ENCODE measurements at places on chromosomes 2 and 18.

DNA sequence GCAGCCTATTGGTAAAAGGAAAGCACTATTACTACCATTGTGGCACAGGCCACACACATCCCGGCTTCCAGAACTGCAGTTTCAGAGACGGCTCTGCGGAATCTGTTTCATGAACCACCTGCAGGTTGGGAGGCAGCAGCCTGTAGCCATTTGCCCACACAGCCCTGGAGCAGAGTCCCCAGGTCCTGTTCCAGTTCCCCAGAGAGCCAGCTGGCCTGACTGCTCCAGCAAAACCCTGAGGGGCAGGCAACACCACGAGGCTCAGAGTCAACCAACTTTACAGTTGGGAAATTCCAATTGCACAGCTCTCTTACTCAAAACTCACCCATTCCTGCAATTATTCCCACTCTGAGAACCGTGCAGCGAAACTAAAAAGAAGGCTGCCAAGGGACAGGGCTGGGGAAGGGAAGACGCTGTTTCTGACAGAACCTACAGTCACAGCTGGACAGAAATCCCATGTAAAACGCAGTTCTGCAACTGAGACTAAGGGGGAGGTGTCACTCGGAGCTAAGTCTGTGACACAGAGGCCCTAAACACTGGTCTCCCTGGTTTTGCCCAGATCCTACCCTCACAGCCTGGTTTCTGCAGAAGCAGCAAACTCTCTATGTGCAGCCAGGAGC is 219.4 kb downstream of the TMEM163 start:
- DNase-seq = no peak

- DNase-seq = peak; percentile 62
Measured at GRCh38 chr2:40511661-40512213, 59.8 kb upstream of the SLC8A1 start.

DNA sequence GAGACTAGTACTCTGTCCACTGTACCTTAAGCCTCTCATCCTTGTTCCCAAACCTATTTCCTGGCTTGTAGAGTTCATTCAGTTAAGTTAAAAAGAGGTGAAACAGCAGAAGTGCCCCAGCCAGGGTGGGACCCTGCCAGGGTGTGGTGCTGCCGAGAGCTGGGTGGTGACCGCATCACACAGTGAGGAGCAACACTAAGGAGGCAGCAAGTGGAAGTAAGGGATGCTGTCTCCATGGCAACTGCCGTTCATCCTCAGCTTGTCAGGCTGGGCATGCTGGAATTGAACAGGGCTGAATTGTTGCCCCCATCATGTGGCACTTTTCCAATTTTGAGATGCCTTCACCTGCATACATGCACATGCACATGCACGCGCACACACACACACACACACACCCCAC is 77.0 kb downstream of the VSNL1 start:
- no peak for DNase-seq

GRCh38 chr2:178734518-178734917 is 72.7 kb downstream of the TTN start:
- no peak for DNase-seq

- DNase-seq = no peak
Measured at GRCh38 chr2:36277881-36278523, 77.6 kb upstream of the CRIM1 start.

GRCh38 chr2:215320102-215320501 is 8.2 kb downstream of the ATIC start:
- DNase-seq = no peak

GRCh38 chr2:222897898-222898297 is 37.1 kb downstream of the ACSL3 start:
- DNase-seq = no peak

DNA sequence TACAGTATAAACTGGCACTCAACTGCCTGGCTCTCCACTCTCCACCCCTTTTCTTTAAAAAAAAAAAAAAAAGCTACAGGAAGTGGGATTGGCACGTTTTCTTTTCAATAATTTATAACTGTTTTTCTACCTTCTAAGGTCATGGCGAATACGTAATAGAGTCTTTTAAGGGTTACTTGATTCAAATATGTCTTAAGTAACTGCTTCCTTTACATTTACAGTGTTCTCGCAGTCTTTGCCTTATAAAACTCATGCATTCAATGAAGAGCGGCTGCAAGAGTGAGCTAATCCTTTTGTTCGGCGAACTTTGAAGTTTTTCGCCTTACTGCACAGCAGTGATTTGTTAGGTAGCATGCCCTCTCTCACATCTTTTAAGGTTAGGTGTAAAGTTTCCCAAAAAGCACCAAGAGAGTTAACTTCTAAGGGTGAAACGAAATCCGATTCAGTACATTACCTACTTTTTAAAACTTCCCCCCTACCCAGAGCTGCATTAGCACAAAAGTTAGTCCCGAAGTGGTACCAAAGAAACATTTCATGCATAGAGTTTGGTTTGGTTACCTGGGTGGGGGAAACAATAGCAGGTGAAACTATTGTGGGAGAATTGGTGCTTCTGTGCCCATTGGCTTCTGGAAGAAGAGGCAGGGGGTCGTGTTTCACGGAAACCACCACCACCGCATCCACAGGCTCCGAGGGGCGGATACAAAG is 2.0 kb downstream of the KCTD1 start:
- DNase-seq = no peak

DNA sequence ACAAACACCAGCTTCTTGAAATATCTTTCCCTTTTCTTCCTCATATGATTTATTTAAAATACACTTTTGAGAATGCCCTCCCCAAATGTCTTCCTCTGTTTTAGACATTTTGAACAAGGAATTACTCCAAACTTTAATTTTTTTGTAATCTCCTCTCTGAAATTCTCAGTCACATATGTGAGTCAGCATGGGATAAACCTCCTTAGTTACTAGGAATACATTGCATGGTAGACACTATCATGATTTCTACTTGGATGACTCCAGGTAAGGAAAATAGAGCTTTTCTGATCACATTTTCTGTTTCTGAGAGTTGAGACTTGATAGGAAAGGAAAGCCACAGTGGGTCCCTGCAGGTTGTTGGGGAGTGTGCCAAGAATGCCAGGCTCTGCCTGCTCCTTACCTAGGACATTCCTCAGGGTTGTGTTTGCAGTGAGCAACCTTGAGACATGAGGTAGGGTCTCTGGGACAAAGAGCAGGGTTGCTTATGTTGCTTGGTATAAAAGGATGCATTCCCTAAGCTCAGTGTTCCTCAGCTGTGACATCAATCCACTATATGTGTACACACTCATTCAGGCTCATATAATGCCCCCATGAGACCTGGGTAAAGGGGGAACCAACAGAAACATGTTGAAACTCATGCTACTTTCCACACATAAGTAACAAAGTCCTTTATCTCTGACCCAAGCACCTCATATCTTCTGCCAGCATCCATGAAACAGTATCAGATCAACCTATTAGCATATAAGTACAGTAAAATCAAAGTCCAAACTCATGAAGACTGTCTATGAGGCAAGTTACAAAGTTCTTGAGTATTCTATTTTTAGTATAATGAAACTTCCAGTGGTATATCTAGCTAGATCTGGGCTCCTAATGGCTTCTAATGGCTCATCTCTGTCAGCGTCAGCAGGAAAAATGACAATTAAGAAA is 112.8 kb upstream of the SCN1A start:
- no peak for DNase-seq

- DNase-seq = no peak
Measured at GRCh38 chr2:207812058-207812725, 42.5 kb upstream of the FZD5 start.

DNA sequence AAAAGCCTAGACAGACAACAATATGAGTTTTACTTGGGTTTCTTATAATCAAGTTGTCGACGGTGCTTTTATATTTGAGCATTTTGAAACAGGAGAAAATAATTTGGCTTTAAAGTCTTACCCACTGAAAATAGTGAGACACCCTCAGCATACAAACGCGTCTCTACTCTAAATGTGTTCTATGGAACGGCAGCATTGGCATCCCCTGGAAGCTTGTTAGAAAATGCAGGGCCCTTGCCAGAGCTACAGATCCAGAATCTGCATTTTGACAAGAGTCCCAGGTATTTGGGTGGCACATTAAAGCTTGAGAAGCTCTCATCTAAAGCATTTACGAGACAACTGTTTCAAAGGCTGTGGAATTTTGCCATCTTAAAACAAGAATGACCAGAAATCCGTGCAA is 163.5 kb downstream of the PID1 start:
- DNase-seq = no peak

DNA sequence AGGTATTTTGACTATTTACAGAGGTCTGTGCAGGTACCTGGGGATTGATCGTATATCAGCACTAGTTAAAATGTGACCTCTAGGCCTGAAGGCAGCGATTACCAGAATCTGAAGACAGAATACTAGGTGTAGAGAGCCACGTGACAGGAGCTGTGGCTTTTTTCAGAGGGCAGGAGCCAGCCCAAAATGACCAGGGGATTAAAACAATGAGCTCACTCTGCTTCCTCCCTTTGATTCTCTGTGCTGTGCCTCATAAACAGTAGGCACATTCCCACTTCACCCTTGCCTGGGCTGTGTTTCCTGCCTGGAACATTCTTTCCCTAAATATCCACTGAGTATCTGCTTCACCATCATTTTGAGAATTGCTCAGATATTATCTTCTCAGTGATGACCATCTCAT is 15.2 kb downstream of the ITGAV start:
- DNase-seq = no peak

Measured in fibroblast of skin of left biceps (primary cell).